ENCODE measurements at places on chromosomes 3 and 15.

DNA sequence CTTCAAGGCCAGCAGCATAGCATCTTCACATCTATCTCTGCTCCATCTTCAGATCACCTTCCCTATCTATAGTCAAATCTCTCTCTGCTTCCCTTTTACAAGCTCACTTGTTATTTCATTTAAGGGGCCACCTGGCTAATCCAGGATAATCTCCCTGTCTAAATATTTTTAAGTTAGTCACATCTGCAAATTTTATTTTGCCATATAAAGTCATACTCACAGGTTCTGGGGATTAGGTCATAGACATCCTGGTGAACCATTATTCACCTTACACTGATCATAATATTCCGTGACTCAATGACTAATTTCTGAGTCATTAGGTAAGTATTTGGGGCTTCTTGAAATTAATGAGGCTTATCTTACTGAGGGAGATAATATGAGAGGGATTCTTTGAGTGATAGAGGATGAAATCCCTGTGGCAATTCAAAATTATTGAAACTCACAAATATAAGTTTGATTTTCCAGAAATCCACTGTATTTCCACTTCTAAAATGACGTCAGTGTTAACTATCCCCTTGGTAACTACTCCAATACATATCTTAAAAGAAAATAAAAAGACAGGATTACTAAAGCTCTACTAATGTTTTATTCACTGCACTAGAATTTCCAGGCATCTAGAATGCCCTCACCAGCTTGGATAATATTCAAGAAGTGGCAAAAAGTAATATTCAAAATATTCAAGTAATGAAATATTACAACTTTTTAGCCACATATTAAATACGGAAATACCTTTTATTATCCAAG lies 93.7 kb upstream of the RBMS3 start:
- no peaks in the 10 kb centered on the region for H3K4me1 ChIP-seq
- H3K27ac ChIP-seq, result no peak overlapping the region
- no peak overlapping the region for H3K4me3 ChIP-seq
- H3K36me3 ChIP-seq, result no peaks in the 10 kb centered on the region

GRCh38 chr3:141439589-141439988 lies 47.2 kb upstream of the RASA2 start:
- H3K27me3 ChIP-seq, result no peaks in the 10 kb centered on the region
- H3K4me1 ChIP-seq, result no peaks in the 10 kb centered on the region
- no peak overlapping the region for H3K4me3 ChIP-seq
- no peak overlapping the region for H3K27ac ChIP-seq
- no peak for DNase-seq

- no peaks in the 10 kb centered on the region for H3K36me3 ChIP-seq
- no peaks in the 10 kb centered on the region for H3K27me3 ChIP-seq
- H3K4me3 ChIP-seq, result no peak overlapping the region
These were observed 87.5 kb downstream of the ADAMTS17 start for GRCh38 chr15:100254285-100254684.

DNA sequence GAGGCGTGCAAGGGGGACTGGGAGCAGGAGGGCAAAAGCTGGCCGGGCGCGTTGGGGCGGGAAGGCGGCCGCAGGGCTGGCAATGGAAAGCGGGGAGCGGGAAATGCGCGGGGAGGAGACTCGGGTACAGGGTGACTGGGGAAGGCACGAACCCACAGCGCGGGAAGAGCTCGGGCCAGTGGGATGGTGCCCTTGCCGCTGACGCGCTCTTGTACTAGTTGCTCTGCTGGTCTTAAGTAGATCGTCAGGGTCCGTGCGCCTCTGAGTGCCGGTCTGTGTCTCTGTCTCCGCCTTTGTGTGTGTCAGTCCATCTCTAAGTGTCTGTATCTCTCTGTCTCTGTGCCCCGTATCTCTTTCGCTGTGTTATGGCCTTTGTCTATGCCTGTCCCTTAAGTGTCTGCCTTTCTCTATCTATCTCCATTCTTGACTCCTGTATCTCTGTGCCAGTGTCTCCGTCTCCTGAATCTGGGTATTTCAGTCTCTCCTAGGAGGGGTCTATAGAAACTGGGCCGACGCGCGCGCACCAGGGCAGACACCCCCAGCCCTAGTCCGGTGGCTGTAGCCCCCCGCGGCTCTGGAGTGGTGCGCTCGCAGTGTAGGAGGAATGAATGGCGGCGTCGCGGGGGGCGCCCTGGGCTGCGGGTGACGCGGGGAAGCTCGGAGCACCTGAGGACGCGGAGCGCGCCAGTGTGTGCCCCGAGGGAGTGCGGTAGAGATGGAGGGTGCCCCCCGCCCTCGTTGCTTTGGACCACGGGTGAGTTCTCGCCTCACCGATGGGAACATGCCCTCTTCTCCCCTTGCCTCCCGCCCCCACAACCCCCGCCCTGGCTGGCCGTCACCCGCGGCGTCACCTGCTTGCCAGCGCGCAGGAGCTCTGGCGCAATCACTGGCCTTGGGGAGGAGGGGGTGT lies 756 bp upstream of the CAMK2N2 start:
- no peak overlapping the region for H3K27ac ChIP-seq
- H3K36me3 ChIP-seq, result no peaks in the 10 kb centered on the region
- H3K4me3 ChIP-seq, result peak overlapping the region; percentile 59
- no peak for DNase-seq

DNA sequence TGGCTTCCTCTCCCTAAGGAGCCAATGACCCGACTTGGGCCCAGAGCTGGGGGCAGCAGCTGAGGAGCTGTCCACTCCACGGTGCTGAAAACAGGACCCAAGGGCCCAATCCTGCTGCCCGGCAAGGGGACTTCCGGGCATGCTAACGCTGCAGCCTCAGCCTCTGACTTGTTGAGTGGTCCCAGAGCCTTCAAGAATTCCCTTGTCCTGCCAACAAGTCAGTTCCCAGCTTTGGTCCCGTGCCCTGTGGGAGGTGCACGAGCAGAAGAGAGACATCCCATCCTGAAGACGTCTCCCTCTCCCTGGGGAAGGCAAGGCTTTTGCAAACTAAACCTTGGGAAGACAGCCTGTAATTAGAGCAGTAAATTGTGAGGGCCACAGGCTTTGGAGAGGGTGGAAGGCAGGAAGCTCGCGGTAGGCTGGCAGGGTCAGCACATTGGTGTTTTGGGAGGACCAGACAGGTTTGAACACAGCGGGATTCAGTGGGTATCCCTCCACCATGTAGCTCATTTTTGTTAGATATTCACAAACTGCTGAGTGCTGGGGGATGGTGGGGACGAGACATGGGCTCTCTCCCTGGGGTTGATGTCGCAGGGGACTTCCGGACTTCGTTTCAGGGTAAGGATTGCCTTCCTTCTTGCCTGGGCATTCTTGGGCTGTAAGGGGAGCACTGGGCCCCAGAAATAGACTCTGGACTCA lies 29.8 kb upstream of the PRR23E start:
- no peak overlapping the region for H3K27ac ChIP-seq
- H3K4me3 ChIP-seq, result no peak overlapping the region
- DNase-seq, result peak; percentile 15
- H3K36me3 ChIP-seq, result no peaks in the 10 kb centered on the region

Measured in Peyer's patch (tissue), 4 donors.